ENCODE measurements at places on chromosomes 4 and X.

DNA sequence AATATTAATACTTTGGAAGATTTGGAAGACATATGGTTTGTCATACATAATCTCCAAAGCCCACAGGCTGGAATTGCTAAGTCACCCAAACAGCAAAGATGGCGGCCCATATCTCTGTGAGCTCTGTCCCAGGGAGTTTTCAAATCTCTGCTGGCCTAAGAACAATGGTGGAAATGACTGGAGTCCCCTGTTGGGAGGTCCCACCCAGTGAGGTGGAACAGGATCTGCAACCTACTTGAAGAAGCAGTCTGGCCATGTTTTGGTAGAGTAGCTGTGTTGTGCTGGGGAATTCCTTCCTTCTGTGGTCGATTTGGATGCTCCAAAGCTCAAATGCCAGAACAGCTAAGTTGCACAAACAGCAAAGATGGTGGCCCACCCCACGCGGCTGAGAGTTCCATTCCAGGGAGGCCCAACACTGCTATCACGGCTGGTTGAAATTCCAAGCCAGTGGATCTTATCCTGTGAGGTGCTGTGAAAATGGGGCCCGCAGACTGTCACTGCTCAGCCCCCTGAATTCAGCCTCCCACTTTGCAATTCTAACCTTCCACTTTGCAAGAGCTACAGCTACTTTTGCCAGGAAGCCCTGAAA lies 3.2 kb upstream of the UGT2B7 start:
- no peak for DNase-seq

DNA sequence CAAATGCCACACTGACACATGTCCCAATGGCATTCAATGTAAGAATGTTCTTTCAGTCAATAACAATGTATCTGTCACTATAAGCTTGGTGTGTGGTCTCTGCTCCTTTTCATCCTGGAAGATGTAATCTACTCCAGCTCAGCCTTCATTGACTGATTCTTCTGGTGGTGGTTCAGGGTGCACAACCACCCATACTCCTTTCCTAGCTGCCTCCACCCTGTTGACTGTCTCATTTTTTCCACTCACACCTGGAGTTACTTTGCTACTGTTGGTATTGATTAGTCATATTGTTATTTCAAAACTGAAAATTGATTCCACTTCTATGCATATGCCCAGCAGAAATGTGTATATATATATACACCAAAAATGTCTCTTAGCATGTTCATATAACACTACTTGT lies 140.5 kb downstream of the ASB9 start:
- no peak for DNase-seq

GRCh38 chr4:179097741-179098140 lies 1655.5 kb upstream of the AGA start:
- DNase-seq: no peak

- no peak for DNase-seq
Observed at GRCh38 chr4:153296040-153296823, 48.3 kb upstream of the MND1 start.

GRCh38 chr4:22502895-22503814 lies 12.7 kb downstream of the ADGRA3 start:
- no peak for DNase-seq

GRCh38 chrX:100647739-100648138 lies 3.7 kb downstream of the SRPX2 start:
- no peak for DNase-seq

- DNase-seq: no peak
Observed at GRCh38 chr4:183758758-183759447, 99.8 kb downstream of the TRAPPC11 start.

GRCh38 chr4:61556277-61556676 lies 356.2 kb downstream of the ADGRL3 start:
- no peak for DNase-seq
